Activated naive CD4-positive, alpha-beta T cell treated with anti-CD3 and anti-CD28 coated beads, Interleukin-2, amount 10 ng/mL, durations not matched to agents 7 days and 5 days (primary cell): ENCODE measurements at places on chromosomes 2 and 18.

GRCh38 chr18:25729072-25729471, 361.3 kb downstream of the SS18 start:
- no peak for DNase-seq

DNA sequence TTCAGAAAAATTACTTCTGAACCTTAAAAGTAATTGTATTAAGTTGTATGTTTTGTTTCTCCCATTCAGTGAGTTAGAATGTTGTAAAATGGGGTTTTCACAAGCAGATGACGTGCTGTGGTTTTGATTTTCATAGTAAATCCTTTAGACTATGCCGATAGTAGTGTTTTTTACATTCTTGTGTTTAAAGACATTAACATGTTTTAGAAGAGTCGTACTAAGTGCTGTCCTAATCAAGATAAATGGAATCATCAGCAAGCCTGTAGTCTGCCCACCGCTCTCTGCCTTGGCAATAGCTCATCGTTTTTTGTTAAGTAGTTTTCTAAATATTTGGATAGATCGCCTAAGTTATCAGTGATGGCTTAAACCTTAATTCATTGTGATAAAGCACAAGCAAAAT, 21.5 kb downstream of the PKP4 start:
- no peak for DNase-seq

DNA sequence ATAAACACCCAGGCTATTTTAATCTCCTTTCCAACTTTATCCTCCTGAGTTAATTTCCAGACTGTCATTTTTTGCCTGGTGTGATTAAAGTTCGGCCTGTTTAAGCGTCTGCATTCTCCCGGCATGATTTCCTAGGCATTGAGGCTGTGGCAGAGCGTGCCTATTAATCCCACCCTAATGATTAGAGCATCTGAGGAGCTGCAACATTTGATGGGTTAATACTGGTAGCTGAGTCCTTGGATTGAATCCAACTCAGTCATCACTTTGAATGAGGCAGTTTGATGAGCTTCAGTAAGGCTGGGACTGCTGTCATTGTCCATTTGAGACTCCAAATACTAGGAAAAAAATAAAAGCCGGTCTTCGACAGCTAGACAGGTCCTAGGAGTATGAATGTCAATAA, 882.5 kb downstream of the SLC4A3 start:
- DNase-seq = no peak

DNA sequence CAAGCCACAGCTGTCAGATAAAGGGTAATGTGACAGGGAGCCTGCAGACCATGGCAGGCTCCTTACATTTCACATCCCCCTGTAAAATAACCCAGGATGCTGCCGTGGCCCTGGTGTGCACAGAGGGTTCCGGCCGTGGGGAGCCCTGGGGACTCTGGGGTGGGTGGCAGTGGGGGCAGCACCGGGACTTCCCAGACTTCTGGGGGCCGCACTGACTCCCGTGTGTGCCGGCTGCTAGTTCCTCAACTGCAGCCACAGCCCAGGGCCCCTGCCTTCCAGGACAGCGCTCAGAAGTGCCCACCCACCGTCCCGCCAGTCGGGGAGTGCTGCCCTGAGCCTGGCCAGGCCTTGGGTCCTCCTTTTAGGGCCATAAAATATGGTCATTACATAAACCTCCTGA, 56.5 kb downstream of the CIB4 start:
- DNase-seq = no peak

DNA sequence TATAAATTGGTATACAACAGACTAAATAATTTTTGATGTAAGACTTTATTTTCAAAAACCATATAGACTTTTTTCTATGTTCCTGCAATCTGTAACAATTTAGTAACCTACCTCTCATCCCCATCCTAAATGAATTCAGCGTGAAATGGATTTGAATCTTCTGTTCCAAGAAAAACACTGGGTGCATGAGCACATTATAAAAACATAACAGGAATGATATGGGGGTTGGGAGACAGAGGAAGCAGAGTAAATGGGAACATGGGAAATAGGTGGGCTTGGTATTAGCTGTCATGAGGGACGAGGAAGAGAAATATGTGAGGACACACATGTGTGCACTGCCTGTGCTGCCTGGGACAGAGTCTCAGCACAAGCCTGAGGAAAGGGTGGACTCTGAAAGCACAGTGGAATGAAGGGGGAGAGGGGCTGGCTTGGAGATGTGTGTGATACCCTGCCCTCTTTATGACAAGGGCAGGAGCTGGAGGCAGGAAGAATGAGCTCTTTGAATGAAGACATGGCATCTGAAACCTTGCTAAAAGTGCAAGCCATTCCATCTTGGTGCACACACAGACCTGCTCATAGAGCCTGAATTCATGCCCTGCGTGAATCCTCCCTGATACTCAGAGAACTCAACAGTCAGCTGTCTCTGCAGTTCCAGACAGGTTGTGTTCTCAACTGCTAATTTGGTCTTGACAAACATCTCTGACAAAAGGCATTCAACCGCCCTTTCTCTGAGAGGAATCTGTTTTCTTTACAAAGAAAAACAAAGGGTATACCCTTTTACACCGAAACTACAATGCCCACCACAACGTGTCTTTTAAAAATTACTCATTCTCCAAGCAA, 66.6 kb downstream of the EPB41L3 start:
- no peak for DNase-seq

DNA sequence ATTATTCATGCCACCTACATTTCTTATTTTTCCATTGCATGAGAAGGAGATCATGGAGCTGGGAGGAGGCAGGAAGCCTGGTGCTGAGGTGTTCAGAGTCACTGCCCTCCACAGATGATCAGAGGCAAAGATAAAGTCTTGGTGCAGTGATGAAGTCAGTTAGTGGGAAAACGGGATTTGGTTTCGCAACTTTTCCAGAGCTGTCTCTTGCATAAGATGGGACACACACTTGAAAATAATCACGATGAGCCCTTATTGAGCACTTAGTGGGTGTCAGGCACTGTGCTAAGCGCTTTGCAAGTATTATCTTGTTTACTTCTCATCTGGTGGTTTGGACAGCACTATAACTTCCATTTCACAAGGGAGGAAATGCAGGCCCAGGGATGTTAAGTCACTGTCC, 222.1 kb upstream of the SMAD2 start:
- DNase-seq = no peak

DNA sequence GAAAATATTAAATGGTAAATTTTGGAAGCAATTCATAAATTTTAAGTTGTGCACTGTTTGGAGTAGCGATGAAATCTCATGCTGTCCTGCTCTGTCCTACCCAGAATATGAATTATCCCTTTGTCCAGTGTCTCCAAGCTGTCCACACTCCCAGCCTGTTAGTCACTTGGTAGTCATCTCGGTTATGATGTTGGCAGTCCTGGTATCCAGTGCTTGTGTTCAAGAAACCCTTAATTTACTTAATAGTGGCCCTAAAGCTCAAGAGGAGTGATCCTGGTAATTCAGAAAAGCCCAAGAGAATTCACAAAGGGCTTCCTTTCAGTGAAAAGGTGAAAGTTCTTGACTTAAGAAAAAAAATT, 71.8 kb upstream of the STAM2 start:
- DNase-seq = no peak

DNA sequence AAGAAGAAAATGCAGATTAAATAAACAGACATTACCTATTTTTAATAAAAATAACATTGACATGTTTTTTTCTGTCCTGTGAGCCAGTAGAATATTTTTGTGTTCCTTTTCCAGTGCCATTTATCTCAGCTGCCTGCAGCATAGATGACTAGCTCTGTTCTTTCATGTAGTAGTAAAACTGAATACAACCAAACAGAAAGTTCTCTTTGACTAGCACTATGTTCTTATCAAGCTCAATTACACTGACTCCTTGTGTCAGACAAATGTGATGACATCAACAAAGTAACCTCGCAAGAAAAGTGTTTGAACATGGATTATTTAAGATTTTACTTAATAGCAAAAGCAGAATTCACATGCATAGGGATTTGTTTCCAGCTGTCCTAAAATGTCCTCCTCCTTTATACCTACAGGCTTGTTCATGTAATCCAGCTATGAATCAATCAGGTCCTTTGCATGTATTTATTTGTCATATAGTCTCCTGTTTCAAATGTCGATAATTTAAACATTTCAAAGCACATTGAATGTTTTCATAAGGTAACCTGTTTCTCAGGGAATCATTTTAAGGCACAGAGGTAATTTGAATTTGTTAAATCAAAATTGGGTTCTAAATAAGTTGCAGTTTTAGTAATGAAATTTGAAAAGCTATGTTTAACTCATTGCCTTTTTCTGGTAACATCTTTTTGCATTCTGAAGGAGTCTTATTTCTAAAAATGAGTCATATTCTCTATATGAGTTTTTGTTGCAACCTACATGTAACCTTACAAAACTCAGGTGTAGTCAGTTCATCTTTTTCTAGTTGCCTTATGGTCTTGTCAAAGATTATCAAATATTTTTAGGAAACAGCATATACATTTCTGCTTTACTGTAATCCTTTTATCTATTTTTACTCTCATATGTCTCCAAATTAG, 215.3 kb upstream of the GULP1 start:
- no peak for DNase-seq

DNA sequence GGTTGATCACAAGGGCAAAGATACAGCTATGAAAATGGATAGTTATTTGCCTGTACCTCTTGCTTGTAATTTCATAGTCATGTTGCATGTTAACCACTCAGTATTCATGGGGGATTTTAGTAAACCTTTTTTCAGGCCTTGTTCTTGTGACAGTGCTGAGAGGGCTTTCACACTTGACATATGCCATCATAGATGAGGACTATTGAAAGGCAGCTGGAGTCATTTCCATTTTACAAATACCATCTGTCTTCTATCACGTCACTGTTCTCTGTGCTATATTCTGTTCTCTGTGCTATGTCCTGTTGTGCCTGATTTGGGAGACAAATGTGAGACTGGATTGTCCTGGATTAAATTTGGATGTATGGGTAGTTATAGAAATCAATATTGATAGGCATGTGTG, 131.7 kb downstream of the LYPD6B start:
- DNase-seq = no peak

- DNase-seq = no peak
Measured at GRCh38 chr2:13030606-13031005, 313.9 kb downstream of the TRIB2 start.

DNA sequence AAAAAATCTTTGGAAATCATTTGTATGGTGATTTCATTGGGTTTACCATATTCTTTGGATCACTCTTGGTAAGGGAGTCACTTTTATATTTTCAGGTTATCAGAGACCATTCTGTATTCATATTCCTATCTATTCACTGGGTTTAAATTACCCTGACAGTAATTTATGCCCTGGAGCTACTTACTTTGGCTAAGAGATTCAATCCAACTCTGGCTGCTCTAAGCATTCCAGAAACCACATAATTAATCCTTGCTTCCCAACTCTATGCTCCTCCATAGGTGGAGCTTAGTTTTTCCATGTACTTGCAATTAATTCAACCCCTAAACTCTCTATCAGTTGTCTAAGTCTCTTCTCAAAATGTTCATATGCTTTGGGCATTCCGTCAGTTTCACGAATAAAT, 336.3 kb downstream of the AGPS start:
- no peak for DNase-seq

DNA sequence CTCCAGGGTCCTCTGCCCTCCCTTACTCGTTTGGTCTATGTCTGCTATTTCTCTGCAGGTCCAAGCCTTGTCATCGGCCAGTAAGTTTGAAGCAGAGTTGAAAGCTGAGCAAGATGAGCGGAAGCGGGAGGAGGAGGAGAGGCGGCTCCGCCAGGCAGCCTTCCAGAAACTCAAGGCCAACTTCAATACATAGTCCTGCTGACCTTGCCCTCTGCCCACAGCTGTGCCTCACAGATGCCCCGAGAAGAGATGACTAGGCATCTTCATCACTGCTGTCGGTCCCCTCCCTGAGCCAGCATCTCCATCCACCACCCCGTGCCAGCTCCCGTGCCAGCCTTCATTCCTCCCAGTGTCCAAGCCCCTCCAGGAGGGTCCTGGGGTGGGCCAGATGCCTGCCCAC, 15.6 kb upstream of the GIGYF2 start:
- DNase-seq = no peak

- DNase-seq = no peak
Measured at GRCh38 chr2:172711110-172711509, 24.5 kb upstream of the RAPGEF4 start.

GRCh38 chr18:46423226-46423805, 233.7 kb downstream of the LOXHD1 start:
- no peak for DNase-seq

DNA sequence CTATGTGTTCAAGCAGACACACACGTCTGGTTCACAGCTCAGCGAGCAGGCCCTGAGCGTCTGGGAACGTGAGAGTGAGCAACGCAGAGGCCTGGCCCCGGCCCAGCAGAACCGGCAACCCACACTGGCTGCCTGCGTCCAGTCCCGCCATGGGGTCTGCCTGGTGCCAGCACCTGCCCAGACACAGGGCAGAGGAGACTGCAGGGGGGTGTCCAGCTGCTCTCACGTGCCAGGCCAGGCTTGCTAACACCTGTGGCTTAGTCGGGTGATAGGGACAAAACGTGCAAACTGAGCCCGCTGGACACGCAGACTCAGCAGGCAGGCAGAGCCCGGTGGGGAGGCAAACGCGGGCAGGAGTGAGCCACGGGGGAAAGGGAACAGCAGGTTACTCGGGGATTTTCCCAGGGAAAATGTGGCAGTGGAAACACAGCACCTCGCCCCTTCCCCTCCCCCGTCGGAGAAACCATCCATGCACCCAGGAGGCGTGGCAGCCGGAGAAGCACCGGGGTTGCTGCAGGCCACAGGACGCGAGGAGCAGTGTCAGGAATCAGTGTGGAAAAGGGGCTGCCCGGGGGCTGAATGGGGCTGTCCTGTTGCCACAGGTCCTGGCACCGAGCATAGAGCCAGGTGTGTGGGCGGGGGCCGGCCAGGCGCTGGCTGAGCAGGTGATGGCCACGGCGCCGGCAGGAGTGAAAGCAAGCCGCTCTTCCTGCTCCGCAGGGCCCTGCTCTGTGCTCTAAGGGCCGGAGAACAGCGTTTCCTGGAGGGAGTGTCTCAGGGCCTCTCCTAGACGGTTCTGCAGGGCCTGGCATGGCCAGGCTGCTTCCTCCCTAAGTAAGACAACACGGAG, 154.7 kb downstream of the HDAC4 start:
- DNase-seq = no peak

GRCh38 chr2:124810132-124810531, 785.0 kb downstream of the CNTNAP5 start:
- no peak for DNase-seq

DNA sequence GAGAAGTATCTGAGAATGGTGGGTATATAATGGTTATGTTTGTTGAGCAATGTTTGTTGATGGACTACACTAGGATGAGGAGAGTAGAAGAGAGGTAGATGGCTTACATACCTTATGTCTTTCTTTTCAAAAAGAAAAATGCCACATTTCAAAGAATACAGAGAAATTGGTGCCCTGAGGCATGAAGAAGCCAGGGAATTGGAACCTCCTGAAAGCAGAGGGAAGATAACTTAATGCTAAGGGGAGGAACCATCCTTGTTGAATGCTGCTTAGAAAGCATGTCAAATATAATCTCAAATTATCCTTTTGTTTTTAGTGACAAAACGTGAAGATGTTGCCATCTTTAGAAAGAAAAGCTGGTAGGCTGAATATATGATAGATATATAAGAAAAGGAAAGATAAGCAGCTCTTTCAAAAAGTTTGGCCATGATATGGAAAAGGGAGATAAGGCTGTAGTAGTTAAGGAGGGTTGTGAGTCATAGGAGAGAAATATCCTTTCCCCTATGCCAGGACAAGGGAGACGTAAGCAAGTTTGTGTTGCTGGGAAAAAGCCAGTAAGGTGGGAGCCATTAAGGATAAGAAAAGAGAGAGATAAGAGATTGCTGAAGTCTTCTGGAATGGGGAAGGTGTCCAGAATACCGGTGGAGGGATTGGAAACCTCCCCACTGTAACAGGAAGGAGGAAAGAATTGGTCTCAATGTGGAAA, 66.3 kb downstream of the SCN2A start:
- DNase-seq = no peak

GRCh38 chr2:197248623-197249022, 62.0 kb downstream of the ANKRD44 start:
- peak; percentile 36 for DNase-seq
